Spinal cord (tissue), 10 donors: ENCODE measurements at places on chromosomes 3 and 15. TPM values are rescaled to one million over a fixed set of nuclear protein-coding genes. Genes with fewer than 3 reads are reported as not detected.

DNA sequence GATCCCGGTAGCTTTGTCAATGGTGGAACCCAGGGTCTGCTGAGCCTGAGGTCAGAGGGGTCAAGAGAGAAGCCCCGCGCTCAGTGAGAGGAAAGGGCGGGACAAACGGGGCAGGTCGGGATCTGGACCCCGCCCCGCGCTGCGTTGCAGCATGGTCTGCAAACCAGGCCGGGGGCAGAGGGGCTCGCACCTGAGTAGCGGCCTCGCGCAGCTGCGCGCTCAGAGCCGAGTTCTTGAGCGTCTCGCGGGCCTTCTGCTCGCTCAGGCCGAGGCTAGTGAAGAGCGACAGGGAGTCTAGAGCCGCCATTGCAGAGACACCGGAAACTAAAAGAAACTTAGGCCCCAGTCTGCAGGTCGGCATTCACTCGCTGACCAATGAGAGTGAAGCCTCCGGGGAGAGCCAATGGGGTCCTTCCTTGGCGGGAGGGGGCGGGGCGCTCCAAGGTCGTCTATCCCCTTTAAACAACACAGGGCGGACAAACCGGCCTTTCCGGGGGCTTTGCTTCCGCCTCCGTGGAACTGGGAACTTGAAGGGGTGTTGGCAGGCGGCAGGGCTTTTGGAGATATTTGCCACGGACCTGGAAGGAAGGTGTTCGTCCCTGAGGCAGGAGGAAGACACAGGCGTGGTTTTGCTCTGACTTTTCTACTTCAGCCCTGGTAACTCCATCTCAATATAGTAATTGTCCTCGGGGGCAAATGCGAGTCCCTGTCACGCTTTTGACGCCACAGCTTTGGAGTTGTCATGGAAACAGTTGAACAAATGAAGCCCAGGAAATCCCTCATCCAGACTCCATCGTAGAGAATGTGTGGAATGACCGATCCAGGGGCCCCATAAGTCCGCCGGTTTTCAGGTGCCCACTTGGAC lies at the start of gene QARS1:
Gene QARS1, minus strand, starts transcription at position 331 of the 865 bp plus-strand sequence. Its CDS starts 24 bp downstream, at position 307.
- peak; percentile 99 for DNase-seq

DNA sequence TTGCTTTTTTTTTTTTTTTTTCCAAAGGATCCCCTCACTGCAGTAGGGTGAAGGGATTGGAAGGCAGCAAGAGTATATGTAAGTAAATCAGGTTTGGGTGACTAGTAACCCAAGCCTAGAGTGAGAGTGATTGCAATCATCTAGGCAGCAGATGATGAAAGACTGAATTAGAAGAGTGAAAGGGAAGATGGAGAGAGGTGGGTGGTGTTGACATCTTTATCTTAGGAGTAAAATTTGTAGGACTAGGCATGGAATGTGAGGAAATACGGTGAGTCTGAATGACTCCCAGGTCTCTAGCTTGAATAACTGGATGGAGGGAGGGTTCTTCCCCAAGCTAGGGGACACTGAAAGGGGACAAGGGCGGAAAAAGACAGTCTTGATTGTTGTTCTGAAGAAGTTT lies 63.4 kb downstream of the TPRG1 start:
- DNase-seq = no peak

GRCh38 chr3:149941946-149942345 lies 28.7 kb downstream of the PFN2 start:
- DNase-seq = no peak

GNAT1 gene
- not detected for total RNA-seq

SMCO1 gene
- total RNA-seq = not detected
